ENCODE measurements at places on chromosomes 1 and 21.

DNA sequence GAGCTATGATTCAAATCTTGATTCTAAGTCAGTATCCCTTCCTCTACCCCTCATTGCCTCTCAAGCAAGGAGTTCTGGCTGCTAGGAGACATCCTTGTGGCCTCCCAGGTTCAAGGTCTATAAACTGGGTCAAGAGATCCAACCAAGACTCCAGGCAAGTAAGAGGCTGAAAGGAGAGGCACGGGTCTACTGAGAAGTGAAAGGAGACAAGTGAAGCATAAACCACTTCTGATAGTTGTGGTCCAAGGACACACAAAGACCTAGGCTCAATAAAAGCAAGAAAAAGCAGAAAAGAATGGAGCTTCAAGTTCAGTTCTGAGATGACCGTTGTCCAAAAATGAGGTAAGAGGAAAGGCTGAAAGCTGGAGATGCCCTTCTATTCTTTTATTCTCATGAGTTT is 17.8 kb upstream of the PPP2R5A start:
- DNase-seq, result no peak

DNA sequence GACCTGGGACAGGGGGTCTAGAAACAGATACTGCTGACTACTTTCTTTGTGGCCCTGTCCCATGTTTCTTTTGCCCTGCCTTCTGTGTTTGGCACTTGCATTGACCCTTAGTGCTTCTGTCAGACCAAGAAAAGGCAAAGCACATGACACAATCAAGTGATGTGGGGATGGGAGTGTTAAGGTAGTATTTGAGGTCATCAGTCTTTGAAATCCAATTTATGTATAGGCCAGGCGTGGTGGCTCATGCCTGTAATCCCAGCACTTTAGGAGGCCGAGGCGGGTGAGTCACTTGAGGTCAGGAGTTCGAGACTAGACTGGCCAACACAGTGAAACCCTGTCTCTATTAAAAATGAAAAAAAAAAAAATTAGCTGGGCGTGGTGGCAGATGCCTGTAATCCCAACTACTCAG is 26.0 kb downstream of the SERBP1 start:
- no peak for DNase-seq

DNA sequence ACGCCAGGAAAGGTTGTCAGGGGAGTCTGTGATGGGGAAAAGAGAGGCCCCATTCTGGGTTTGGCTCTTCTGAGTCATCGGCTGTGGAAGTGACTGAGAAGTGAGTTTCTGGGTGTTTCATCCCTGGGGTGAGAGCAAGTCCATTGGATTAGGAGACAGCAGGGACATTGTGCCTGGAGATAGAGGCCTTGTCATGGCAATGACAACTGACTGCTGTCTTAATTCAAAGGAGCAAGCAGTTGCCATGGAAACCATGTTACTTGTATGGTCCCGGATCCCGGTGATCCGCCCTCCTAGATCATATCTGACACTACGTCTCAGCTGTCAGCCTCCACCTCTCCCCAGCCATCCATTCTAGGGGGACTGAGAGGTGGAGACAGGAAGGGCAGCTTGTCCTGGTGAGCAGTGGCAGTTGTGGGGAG is 34.4 kb downstream of the KIAA0040 start:
- DNase-seq, result peak; percentile 23

DNA sequence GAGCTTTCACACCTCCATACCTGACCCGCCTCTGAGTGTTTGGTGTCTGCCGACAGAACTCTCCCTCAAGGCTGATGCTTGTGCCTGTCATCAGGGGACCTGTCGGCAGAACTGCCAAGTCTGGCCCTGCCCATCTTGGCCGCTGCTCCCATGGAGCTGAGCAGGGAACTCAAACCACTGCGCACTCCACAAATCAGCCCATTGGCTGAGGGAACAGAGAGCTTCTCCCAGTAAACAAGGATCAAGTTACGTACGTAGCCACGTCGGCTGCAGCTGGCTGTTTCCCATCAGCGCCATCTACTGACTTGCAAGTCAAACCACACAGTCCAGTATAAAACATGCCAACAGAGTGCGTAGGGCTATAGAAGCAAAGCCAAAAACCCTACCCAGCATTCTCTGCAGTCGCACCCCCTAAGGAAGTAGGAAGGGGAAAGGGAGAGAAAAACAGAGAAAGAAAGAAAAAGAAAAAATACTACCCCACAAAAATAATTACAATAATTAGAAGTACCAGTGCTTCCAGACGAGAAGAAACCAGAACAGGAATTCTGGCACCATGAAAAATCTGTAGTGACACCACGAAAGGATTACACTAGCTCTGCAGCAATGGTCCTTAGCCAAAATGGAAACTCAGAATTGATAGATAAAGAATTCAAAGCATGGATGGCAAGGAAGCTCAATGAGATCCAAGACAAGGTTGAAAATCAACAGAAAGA is 13.1 kb downstream of the KRTAP13-1 start:
- peak; percentile 4 for DNase-seq
